ENCODE measurements at places on chromosomes 7 and 10.

DNA sequence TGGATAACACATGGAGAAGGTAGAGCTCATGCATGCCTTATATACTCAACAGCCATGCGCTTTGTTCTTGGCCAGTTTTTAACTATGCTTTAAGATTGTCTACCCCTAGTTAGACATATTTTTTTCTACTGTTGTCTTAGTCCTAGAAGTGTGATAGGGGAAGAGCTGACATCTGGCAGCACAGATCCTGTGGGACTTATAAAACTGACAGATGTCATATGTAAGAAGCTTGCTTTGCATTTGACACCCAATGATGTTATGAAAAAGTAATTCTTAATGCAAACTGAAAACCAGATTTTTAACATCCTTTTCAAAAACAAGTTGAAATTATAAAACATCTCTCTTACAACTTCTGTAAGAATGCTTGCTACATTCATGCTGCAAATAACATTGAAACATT is 715.9 kb upstream of the LRRN3 start:
- no peak for DNase-seq

DNA sequence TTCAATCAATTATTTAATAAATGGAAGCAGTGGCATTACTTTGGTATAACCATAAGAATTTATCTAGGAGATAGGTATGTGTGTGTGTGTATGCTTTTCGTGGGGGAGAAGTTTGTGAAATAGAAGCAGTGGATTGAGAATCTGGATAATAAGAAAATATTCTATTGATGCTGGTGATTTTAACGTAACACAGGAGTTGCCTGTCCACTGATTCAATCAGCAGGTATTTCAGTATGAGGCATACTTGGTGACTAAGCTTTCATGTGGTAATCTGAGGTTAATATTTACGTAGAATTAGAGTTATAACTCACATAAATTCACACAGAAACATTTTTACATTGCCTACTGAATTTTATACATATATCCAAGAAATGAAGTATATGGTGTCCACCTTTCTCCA is 568.0 kb downstream of the ZWINT start:
- DNase-seq, result no peak

- no peak for DNase-seq
These were observed 173.4 kb upstream of the RHEB start for GRCh38 chr7:151693140-151693539.

DNA sequence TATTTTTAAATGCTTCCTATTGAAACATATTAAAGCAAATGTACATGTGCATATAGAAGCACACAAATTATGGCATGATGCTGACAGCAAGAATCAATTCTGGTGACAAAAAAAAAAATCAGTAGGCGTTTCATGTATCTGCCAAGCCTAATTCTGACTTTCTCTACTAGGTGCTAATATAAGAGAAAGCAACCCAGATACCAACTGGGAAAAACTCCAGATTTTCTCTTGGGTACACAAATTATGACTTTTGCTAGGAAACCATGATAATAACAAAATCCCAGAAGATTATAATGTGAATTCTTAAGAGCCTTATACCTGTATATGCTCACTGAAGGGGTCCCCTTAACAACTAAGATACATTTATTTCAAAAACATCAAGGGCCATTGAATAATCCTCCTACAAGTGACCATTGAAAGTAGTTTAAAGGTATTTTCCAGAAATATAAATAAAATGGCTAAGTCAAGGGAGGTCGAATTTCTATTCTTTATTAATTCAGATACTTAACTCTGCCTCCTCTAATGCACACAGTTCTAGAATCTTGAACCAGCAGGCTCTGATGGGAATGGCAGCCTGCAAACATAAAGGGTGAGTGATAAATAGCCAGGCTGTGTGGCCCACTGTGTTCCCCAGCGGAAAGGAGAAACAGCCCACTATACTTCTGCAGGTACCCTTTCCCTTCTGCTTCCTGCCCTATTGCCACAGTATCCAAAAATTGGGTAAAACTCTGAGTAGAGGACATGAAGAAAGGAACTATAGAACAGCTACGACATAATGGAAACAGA is 84.5 kb downstream of the DGKB start:
- DNase-seq, result no peak

DNA sequence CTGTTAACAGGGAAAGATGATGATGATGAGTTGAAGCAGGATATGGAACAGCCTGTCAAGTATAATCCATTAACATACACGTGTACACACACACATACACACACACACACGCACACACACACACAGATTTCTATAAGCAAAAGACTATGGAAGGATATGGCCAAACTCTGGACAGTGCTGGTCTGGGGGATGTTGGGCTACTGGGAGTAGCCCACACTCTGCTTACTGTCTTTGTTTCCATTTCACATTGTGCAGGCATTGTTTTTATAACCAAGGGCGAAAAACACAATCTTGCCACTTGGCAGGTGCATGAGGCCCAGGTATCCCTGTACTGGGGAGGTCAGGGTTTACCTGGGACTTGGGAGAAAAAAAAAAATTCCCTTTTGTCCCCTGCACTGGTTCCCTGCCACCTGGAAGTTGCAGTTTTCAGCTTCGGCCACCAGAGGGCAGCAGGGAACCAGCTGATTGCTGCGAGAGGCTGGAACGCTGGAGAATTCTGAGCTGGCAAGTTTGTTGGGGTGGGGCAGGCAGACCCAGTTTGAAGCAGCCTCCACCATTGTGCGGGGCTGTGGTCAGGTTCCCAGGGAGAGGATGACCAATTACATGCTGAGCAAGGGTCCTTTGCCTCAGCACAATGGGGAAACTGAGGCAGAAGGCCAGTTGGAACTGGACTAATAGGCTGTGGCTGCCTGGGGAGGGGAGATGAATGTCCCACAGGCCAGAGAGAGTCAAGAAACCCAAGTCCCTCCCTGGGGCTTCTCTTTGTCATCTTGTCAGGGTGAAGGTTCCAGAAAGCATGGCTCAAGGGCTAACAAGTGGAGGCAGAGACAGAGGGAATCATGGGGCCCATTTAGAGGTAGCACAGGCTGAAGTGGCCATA is 27.3 kb downstream of the PPIF start:
- peak; percentile 85 for DNase-seq

GRCh38 chr10:79387974-79388850 is 40.9 kb downstream of the PPIF start:
- DNase-seq, result peak; percentile 68

GRCh38 chr7:2112261-2113198 is 120.2 kb downstream of the MAD1L1 start:
- no peak for DNase-seq

DNA sequence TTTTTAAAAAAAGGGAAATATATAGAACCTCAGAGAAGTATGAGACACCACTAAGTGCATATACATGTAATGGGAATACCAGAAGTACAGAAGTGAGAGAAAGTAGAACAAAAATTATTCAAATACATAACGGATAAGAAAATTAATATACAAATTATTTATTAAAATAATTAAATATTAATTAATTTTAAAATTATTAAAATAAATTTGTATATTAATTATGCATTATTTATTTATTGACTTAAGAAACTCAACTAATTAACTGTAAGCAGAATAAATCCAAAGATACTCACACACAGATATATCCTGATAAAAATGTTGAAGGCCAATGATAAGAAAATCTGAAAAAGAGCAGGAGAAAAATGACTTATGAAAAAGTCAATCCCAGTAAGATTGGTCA is 1333.5 kb upstream of the CELF2 start:
- DNase-seq, result no peak

GRCh38 chr10:1183033-1183396 is 126.8 kb downstream of the WDR37 start:
- no peak for DNase-seq

- DNase-seq, result no peak
These were observed 94.3 kb upstream of the ETV1 start for GRCh38 chr7:14083761-14084160.

GRCh38 chr7:39605087-39605486 is 18.3 kb upstream of the RALA start:
- DNase-seq, result no peak

DNA sequence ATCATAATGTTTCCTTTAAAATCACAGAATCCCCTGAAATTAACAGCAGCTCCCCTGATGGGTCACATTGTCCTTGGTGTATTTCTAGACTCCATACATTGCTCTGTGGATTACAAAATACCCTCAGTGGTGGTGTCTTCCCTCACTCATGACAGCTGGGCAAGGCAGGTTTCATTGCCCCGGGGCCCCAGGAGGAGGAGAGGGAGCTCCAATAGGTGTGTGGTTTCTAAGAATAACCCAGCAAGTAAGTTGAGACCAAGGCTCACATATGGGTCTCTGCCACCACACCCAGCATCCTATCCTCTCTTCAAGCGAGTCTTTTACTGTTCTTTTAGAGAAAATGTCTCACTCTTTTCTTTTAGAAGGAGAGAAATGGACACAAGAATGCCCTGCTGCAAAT is 63.6 kb downstream of the PKD1L1 start:
- no peak for DNase-seq

DNA sequence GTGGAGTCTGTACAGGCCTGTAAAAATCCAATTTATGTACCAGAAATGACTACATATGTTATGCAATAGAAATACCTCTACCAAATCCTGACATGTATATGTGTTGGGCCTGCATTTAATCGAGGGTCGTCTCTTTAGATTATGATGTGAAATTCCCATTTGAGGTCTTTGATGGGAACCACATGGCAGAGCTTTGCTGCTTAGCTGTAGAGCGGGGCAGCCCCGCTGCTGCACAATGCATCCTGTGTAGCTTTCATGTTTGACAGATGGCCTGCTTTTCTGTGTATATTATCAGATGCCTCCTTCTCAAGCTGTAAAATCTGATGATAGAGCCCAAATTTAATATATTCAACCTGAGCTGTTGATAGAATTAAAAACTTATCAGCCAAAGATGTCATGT is 65.8 kb downstream of the RAB18 start:
- no peak for DNase-seq

- DNase-seq, result no peak
These were observed 3.3 kb upstream of the DIP2C start for GRCh38 chr10:692682-693351.

GRCh38 chr10:93751832-93752231 is 5.9 kb upstream of the LGI1 start:
- DNase-seq, result no peak

- peak; percentile 71 for DNase-seq
These were observed 102.1 kb upstream of the ANLN start for GRCh38 chr7:36287371-36288241.

- DNase-seq, result no peak
These were observed 108.7 kb upstream of the RHOBTB1 start for GRCh38 chr10:61052469-61053205.

DNA sequence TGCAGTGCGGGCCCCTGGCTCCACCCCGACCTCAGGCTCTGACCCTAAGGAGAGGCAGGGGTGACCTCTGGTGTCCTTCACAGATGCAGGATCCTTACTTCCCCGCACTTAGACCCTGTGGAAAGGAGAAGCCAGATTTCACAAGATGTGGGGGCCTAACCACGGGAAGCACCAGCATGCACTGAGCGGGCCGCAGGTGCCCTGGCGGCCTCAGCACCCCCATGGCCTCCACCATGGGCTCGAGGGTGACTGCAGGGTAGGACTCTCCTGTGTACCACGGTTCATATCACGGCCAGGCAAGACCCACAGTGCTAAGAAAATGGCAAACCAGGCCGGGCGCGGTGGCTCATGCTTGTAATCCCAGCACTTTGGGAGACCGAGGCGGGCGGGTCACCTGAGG is 410.0 kb upstream of the FOXK1 start:
- DNase-seq, result no peak

DNA sequence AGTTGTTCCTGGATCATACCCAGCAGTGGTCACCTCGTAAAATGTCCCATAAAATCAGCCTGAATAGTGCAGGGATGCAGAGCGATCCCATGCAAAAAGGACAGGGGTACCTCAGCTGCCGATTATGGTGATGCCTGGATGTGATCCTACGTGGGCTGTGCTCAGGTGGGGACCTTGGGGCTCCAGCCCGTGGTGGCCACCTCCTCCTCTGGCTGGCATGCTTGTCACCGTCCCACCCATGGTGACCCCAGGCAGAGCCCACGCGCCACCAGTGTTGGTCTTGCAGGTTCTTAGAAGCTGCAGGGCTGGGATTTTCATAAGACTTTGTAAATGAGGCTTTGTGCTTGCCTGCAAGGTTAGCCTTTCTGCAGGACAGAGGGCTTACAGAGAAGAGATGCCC is 97.2 kb downstream of the GLRX3 start:
- no peak for DNase-seq

- DNase-seq, result no peak
These were observed 127.5 kb downstream of the WDR37 start for GRCh38 chr10:1183701-1184100.

GRCh38 chr7:105141068-105141467 is 127.1 kb downstream of the KMT2E start:
- no peak for DNase-seq

DNA sequence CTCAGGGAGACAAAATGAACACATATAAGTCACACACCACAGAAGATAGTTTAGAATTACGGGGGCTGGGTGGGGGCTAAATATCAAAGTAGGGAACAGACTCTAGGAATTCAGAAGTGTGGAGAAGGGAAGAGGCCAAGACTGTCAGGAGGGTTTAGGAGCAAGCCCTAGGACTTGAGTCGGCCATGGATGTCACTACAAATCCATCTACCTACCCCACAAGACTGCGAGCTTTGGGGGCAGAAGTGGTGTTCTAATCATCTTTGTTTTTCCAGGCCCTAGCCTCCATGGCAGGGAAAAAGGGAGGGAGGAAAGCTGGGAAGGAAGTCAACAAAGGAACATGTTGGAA is 5.8 kb upstream of the ARHGAP19 start:
- DNase-seq, result no peak

GRCh38 chr10:26855186-26855585 is 5.6 kb downstream of the ABI1 start:
- DNase-seq, result peak; percentile 12

GRCh38 chr10:4344492-4344994 is 481.5 kb upstream of the AKR1E2 start:
- peak; percentile 32 for DNase-seq

DNA sequence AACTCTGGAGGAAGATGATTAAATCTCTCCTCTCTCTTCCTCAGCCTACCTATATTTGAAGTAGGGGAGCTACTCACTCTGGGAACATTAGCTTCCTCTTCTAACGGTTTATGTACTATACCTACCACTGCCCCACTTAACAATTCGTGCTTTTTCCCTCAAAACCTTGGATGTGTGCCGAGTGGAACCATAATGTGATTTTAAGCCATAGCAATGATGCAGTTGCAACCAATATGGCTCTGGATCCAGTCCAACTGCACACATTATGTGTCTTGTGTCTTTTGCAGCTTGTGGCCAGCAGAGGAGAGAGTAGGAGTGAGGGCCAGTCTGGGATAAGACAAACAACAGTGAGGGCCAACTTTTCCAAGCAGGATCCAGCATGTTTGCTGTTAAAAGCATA is 170.7 kb downstream of the GATA3 start:
- DNase-seq, result no peak

All from activated naive CD4-positive, alpha-beta T cell treated with anti-CD3 and anti-CD28 coated beads for 36 hours (primary cell).